ENCODE measurements at places on chromosomes 1 and 21. TPM values are rescaled to one million over a fixed set of nuclear protein-coding genes. Genes with fewer than 3 reads are reported as not detected.
A peak's percentile ranks its signal among the peaks of the same experiment; 100 is the strongest.

KRTAP11-1 gene
- 0.46 TPM for total RNA-seq

ERO1B gene
- 14.5 TPM for total RNA-seq

DNA sequence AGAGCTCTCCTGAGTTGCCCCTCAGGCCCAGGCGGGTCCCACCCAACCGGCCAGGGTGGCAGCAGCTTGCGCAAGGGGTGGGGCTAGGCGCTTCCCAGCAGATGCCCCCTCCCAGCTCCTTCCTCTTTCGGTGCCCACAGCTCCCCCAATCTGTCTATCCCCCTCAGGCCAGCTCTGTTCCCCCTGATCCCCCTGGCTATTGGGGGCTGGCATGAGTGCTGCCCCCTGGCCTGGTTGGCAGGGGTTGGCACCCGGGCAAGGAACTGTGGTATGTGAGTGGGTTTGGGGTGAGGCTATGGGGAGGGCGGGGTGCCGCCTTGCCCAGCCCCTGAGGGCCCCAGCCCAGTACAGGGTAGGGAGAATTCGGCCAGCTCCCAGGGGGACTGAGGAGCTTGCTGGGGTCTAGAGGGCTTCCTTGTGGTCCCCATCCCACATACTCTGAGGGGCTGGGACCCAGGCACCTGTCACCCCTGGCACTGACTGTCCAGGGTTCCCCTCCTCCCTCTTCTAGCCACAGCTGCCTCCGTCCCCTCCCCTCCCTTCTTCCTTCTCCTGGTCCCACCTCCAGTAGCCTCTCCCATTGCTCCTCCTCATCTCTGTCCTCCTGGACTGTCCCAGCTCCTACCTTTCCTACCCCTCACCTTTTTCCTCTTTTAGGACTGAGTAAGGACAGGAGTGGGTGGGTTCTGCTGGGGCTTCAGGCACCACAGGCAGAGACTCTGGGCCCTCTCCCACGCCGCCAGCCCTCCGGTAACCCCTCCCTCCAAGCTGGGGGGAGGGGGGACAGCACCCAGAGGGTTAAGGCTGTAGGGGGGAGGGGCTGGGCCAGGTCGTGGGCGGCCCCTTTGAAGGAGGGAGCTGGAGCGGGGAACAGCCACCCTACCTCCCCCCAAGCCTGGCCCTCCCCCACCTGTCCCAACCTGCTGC lies 5.7 kb downstream of the ZBTB7B start:
- peak; percentile 81 for DNase-seq

TEKT2 gene
- 6.8 TPM for total RNA-seq

DNA sequence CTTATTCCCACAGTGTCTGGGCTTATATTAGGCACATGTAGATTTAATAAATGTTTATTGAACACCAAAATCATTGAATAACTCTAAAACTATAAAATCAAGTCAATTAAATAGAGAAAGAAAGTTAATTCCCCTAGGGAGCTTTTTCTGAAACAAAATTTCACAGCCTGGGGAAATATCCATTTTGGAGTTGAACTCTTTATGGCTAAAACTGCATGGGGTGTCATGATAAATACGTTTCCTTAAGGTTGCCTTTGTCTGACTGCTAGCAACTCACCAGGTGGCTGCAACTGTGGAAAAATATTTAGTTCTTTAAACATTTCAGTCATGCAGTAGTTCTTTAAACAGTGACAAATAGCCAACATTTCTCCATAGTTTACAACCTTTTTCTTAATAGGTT lies 496.1 kb downstream of the LRRIQ3 start:
- DNase-seq = no peak

DNA sequence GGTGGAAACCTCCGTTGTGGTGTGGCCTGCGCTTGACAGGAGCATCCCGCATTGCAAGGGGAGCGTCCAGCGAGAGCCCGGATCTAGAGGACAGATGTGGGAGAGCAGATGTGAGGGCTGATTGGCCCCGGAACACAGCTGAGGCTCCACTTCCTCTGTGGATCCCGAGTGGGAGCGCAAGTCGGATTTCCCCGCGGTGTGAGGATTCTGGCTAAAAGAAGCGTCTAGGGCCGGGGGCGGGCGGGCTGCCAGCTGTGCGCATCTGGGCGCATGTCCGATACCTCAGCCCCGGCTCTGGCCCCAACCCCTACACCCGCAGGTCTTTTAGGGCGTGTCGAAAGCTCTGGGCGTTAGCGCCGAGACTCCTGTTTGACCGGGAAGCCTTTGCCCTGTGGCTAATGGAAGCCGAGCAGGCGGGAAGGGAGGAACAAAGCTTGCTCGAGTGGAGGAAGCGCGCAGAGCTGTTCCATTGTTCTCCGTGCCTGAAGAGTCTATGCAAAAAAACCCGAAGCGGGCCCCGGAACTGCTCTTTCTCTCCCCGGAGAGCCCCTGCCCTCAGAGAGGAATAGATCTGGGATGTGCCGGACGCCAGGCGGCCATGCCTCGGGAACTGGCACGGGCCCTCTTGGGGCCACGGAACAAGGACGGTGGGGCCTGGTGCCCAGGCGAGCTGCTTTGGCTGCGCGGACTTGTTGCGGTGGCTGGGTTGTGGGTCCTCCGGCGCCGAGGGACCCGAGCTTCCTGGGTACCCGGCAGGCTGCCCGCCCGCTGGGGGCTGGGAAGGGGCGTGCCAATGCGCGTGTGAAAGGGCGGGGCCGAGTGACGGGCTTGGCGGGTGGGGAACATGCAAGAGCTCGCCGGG lies 111.1 kb downstream of the NAV1 start:
- DNase-seq = peak; percentile 77

DNA sequence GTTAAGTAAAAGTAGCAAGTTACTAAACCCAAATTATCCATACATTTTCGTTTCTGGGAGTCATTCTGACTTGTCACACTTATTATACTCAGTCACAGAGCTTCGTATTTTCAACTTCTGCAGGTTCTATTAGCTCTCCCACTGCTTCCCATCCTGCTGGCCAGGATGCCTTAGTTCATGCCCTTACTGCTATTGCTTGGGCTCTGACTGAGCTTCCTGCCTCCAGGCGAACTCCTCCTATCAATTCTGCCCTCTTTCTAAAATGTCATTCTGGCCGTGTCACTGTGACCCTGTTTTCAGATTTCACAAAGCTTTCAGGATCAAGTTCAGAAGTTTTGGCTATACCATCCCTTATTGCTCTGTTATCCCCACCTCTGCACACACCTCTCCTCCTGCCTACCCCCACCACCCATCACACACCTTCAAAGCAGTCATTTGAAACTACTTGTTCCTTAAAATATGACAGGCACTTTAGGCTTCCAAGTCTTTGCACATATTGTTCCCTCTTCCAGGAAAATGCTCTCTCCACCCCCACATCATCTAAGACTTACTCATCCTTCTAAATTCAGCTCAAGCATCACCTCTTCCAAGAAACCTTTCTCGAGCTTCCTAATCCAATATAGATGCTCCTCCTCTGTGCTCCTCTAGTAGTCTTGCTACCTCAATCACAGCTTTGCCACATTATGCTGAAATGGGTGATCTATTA lies 278.0 kb downstream of the BRINP2 start:
- no peak for DNase-seq

DNA sequence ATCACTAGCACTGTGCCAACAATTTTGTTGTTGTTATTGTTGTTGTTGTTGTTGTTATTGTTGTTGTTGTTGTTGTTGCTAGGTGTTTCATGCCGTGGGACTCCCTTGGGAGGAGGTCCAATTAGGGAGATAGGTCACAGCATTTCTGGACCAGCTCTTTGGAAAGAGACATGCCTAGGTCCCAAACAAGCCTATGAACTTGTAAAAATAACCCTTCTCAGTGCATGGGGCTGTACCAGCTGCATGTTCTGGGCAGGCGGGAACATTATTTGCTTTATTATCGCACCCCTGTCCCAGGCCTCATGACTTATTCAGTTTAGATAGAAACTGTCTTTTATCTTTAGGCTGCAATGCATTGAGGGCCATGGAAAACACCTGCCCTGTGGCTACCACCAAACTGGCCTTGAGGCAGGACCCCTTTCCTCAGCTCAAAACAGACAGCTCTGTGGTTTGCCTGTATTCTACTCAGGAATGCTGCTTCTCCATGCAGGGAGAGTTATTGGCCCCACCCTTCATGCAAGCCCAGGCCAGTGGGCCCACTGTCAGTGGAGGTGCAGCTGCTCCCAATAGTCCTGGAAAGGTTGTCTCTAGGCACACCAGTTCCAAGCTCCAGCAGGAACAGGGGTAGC lies 386.5 kb upstream of the BRINP3 start:
- no peak for DNase-seq
